ENCODE measurements at places on chromosomes 16 and 17.

DNA sequence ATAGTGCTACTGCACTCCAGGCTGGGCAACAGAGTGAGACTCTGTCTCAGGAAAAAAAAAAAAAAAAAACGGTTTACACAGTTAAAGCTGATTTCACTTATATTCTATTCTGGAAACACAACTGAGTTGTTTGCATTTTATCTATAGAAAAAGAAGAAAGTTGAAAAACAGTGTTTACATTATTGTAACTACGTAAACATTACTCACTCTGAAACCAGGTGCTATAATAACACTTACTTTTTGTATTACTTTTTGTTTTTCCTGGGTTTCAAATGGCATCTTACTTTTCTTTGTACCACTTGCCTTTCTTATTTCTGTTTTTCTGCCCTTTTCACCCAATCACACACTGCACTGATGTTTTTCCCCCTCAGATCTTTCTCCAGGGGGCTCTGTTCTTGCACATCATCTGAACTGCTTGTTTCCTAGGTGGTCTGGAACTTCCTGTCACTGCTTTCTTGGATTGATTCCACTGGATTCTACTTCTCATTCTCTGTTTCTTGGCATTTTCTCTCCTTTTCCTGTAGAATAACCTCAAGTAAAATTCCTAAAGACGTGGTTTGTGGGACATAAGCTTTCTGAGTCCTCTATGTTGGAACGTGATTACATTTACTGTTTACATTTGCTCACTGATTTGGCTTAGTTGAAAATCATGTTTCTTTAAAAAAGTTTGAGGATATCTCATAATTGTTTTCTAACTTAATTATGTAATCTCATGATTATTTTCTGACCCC is 142.1 kb downstream of the HS3ST3B1 start:
- DNase-seq, result no peak

- peak; percentile 93 for DNase-seq
These were observed 16.8 kb upstream of the RMI2 start for GRCh38 chr16:11328172-11329070.

- no peak for DNase-seq
These were observed 1.7 kb upstream of the THRA start for GRCh38 chr17:40060887-40061608.

DNA sequence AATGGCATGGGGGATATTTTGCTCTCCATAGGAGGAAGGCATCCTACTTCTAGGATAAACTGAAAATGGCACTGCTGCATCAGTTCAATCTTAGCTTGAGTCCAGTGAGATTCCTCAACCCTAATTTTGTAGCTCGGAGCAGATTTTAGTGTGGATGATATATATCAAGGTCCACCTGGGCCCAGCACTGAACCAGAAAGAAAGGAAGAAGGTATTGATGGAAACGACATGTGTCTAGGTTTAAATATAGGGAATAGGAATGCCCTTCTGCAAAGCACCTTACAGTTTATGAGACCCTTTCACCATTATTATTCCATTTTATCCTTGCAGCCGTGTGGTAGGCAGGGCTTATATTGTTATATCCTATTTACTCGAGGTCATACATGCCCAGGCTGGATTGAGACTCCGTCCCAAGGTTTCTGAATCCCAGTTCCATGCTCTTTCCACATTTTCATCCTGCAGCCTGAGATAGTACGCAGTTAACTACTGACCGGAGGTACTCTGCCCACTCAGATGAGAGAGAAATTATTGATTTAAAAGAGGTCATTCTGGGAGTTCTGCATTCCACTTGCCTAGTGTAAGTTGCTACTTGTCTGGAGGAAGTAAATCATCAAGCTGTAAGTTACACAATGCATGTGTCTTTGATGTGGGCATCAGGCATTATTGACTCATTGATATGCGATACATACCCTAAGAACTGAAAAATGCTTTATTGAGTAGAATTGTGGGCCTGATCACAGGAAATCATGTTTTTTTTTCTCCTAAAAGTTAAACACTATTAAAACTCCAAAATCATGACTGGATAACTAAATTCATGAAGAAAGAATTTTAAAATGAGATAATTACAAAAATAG is 10.1 kb downstream of the KRT39 start:
- DNase-seq, result no peak

DNA sequence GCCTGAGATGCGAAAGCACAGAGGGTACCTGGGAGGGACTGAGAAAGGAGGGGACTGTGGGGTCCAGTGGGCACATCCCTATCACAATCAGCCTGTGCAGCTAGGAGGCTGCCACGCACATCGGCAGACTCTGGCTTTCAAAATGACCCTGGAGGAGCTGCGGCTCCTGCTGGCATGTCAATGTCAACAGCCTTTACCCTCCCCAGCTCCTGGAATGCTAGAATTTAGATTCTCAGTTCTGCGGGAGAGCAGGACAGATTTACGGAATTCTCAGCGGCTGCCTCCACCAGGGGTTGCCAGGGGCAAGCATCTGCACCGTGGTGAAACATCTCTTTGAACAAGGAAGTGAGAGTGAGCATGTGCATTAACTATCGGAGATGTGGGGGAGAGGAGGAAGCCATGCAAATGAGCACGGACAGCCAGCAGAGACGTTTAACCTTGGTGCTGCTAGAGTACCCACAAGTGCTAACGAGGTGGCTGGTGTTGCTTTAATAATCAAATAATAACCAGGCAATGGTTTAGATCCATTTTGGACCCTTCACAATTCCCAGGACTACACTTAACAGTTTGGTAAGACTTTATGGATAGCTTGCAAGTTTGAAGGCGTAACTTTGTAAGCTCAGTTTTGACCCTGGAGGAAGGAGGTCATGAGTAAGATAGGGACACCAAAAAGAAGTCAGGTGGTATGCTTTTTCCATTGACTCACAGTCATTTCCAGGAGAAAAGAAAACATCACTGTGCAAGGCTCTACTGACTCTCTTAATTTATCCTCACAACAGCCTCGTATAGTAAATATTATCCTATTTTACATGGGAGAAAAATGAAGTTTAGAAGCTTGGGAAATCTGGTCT is 54.1 kb downstream of the XYLT1 start:
- DNase-seq, result no peak

GRCh38 chr17:59406808-59407381 is 75.4 kb downstream of the YPEL2 start:
- DNase-seq, result no peak
